ENCODE measurements at places on chromosomes 6 and 20.

GRCh38 chr20:25025091-25025861 lies 32.7 kb downstream of the ACSS1 start:
- no peak for DNase-seq

DNA sequence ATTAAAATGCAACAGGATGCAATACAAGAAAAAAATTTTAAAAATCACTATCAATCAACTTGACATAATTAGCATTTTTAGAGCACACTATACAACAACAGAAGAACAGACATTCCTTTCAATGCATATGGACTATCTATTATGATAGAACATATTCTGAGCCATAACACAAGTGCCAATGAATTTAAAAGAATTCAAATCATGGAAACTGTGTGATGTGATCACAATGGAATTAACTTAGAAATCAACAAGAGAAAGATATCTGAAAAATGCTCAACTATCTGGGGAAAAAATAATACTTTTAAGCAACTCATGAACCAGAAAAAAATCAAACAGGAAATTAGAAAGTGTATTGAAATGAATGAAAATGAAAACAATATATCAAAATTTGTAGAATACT lies 106.3 kb downstream of the ADTRP start:
- no peak for DNase-seq

GRCh38 chr6:35089216-35089934 lies 51.8 kb downstream of the TCP11 start:
- DNase-seq, result no peak

GRCh38 chr20:59027741-59028320 lies 4.3 kb downstream of the ATP5F1E start:
- DNase-seq, result no peak

DNA sequence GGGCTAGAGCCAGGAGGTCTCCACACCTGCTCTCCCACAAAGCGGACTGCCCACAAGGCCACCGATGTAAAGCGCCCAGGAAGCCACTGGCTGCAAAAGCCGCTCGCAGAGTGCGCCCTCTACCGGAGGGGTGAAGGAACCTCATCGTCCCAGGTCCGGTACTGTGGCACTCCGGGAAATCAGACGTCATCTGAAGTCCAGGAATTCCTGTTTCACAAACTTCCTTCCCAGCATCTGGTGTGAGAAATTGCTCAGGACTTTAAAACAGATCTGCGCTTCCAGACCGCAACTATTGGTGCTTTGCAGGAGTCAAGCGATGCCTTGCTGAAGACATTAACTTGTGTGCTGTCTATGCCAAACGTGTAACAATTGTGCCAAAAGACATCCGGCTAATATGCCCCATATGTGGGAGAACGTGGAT lies 115.1 kb upstream of the ARID1B start:
- DNase-seq, result no peak

- no peak for DNase-seq
These were observed 259.4 kb downstream of the TAF4 start for GRCh38 chr20:61806314-61806713.

DNA sequence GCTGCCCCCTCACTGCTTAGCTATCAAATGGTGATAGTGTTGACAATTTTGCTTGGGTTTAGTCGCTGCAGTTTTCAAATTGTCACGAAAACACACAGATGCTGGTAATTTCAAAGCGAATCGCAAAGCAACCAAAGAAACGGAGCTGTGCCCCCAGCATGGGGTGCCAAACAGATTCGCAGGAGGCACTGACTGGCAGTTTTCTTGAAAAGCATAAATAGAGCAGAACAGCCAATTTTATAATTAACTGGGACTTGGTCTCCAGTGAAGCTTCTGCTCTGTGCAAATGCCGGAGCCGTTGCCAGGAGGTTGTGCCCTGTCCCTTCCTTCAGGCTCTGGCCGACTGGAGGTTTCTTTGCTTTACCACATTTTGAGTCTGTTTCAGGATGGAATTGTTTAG lies 18.8 kb downstream of the ARHGAP40 start:
- DNase-seq, result no peak

- DNase-seq, result peak; percentile 53
These were observed 168.9 kb upstream of the UST start for GRCh38 chr6:148577687-148578488.

DNA sequence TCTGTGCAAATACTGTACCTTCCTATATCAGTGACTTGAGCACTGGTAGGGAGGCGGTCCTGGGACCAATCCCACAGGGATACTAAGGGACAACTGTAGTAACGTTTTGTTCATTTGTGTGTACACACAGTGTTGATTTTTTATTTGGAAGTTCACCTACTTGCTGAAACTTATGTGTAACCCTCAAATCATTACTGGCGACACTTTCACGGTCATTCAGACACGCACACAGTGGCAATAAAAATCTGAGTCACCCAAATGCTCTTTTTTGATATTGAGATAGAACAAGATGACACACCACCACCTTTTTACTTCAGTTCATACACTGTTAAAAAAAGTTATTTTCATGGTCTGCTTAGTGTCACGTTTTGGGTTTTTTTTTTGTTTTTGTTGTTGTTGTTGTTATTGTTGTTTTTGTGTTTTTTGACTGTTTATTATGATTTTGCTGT lies 79.8 kb downstream of the QKI start:
- no peak for DNase-seq

DNA sequence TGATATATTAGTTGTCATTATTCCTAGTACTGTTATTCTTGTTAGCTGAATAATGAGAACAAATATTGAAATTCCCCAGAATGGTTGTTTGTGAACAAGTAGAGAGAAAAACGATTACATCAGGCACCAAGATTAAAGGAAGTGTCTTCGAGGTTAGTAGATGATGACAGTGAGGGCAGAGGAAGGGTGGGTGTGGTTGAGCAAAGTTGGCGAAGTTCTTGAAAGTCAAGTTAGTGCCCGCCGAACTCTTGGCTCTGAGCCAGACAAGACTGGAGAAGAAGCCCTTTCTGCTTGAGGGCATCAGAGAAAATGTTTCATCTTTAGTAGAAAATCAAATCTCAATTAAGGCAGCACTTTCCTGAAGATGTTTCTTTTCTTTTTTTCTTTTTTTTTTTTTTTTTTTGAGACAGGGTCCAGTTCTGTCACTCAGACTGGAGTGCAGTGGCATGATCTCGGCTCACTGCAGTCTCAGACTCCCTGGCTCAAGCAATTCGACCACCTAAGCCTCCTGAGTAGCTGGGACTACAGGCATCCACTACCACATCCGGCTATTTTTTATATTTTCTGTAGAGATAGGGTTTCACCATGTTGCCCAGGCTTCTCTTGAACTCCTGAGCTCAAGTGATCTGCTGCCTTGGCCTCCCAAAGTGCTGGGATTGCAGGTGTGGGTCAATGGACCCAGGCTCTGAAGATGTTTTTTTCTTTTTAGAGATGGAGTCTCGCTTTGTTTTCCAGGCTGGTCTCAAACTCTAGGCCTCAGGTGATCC lies 77.1 kb downstream of the SGK1 start:
- DNase-seq, result no peak

GRCh38 chr20:51616060-51616459 lies 73.5 kb upstream of the NFATC2 start:
- DNase-seq, result no peak

DNA sequence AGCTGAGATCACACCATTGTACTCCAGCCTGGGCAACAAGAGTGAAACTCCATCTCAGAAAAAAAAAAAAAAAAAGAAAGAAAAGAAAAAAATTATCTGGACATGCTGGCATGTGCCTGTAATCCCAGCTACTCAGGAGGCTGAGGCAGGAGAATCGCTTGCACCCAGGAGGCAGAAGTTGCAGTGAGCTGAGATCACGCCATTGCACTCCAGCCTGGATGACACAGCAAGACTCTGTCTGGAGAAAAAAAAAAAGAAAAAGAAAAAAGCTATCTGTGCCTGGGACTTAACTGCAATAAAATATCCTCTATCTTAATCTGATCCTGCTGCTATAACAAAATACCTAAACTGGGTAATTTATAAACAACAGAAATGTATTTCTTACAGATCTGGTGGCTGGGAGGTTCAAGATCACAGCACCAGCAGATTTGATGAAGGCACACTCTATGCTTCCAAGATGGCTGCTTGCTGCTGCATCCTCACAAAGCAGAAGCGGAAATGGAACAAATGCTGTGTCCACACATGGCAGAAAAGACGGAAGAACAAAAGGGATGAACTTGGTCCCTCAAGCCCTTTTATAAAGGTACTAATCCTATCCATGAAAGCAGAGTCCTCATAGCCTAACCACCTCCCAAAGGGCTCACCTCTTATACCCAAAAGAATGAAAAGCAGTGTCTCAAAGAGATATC lies 273.3 kb upstream of the JARID2 start:
- no peak for DNase-seq

- DNase-seq, result no peak
These were observed 26.3 kb upstream of the PMEPA1 start for GRCh38 chr20:57735831-57736737.

GRCh38 chr6:163226836-163227485 lies 187.6 kb upstream of the QKI start:
- no peak for DNase-seq

GRCh38 chr6:157879034-157879872 lies 56.2 kb downstream of the SNX9 start:
- DNase-seq, result no peak

Measured in GM12891 (cell line).